ENCODE measurements at places on chromosomes 3 and 15.
A peak's percentile ranks its signal among the peaks of the same experiment; 100 is the strongest.

DNA sequence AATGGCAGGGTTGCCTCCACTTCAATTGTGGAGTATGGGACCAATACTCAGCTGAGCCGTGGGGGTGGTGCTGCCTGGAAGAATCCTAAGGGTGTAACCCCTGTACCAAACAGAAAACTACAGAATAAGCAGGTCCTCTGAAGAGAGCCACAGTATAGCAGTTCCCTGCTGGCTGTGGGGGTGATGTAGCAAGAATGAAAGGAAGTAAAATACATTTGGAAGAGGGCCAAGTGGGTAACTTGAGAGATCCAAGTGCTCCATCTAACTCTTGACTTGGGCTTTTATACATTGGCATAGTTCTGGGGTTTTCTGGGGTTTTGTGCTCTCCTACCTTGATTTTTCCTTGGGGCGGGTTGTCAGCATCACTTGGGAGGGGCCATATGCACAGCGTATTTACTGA is 341.4 kb downstream of the OTOL1 start:
- no peak for DNase-seq

DNA sequence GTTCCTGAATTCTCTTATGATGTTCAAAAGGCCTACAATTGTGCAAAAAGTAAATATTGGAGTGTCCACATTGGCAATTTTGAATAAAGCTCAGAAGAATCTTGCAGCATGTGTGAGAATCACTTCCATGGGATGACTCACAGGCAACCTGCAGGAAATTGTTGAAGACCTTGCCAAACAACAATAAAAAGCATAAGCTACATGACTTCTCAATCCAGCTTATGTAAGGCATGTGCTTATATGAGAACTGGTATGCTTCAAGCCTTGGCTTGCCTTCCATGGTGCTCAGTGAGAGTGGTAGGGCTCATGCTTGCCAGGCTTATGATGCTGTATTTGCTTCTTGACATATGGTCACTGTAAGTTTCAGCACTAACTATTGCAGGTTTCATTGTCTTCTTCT is 18.4 kb upstream of the BCHE start:
- no peak for DNase-seq

DNA sequence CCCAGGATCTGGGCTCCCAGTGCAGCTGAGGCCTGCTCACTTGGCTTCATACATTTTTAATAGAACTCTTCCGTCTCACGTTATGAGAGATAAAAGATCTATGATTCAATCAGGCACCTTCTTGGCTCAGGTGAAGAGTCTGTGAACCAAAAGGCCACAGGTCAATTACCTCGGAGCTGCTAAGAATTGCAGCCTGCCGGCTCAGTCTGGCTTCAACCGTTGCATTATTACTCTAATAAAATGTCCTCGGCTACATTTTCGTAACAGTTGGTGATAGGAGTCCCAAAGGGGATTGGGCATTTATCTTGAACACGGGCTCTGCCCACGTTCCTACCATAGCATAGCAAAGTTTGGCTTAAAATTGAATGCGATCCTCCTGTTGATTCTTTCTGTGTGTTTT is 176.3 kb downstream of the SLCO3A1 start:
- no peak for DNase-seq

- no peak for DNase-seq
Observed at GRCh38 chr3:59481776-59482400, 432.1 kb upstream of the CFAP20DC start.

GRCh38 chr3:148331081-148331846 is 366.4 kb upstream of the AGTR1 start:
- no peak for DNase-seq

DNA sequence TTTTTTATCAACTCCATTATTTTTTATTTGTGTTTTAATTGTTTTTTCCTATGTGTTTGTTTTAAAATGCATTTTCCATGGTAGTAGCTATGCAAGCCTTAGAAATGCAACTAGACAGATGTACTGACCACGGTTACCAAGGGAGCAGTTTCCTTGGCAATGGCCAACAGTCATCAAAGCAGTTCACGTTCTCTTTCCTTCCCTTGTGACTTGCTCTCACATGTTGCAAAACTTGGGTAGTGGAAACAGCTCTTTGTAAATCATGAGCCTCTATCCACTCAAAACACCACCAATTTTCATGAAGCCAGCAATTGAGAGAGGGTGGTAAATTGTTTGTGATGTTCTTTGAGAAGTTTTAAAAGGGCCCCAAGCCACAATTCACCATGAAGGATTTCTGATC is 499.4 kb upstream of the MDFIC2 start:
- DNase-seq: no peak

- DNase-seq: no peak
Observed at GRCh38 chr3:18442756-18443664, 17.9 kb upstream of the SATB1 start.

- no peak for DNase-seq
Observed at GRCh38 chr3:65617209-65617608, 421.5 kb downstream of the MAGI1 start.

- no peak for DNase-seq
Observed at GRCh38 chr15:29880341-29880740, 58.1 kb upstream of the TJP1 start.

DNA sequence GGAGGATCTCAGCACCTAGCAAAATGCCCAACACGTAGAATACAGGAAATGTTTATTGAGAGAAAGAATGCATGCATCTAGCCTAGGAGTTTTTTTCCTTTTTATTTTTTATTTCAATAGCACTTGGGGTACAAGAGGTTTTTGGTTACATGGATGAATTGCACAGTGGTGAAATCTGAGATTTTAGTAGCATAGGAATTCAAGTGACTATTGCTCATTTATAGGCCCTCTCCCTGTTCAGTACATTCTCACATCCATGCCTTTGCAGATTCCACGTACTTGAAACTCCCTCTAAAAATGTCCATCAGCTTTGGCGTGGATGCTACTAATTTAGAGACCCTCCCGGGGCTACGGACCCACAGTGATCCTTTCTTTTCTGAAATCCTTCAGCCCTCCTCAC is 61.7 kb upstream of the PIAS1 start:
- no peak for DNase-seq

- DNase-seq: peak; percentile 38
Observed at GRCh38 chr3:44323341-44323955, 15.1 kb upstream of the TCAIM start.

DNA sequence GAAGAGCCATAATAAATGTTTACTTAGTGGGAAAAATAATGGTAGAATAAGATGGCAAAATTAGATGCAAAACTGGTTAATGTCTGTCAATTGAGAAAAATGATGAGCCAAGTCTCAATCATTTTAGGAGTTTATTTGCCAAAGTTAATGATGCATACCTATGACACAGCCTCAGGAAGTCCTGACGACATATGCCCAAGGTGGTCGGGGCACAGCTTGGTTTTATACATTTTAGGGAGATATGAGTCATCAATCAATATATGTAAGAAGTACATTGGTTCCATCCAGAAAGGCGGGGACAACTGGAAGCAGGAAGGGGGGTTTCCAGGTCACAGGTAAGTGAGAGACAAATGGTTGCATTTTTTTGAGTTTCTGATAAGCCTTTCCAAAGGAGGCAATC is 31.5 kb downstream of the CLEC3B start:
- DNase-seq: no peak

GRCh38 chr3:62630664-62631063 is 244.6 kb downstream of the CADPS start:
- DNase-seq: no peak
